NCI-H2081 (cell line): ENCODE measurements at places on chromosomes 1 and 21.

DNA sequence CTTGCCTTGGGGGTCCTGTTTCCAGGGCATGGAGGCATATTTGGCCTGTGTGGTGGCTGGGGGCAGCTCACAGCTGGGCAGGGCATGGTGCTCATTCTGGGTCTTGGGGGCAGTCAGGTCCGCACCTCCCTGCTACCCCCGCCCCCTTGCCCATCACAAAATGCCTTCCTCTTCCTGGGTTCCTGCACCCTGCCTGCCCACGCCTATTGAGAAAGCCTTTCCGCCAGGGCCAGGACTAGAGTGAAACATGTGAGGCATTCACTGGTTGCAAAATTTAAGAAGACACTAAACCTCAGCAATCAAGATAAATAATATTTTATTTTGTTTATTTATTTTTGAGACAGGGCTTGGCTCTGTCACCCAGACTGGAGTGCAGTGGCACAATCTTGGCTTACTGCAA is 19.7 kb downstream of the PTAFR start:
- DNase-seq, result no peak

GRCh38 chr1:6105763-6106162 is 60.1 kb downstream of the KCNAB2 start:
- no peak for DNase-seq

- DNase-seq, result no peak
Measured at GRCh38 chr1:78155121-78155520, 109.4 kb downstream of the GIPC2 start.

DNA sequence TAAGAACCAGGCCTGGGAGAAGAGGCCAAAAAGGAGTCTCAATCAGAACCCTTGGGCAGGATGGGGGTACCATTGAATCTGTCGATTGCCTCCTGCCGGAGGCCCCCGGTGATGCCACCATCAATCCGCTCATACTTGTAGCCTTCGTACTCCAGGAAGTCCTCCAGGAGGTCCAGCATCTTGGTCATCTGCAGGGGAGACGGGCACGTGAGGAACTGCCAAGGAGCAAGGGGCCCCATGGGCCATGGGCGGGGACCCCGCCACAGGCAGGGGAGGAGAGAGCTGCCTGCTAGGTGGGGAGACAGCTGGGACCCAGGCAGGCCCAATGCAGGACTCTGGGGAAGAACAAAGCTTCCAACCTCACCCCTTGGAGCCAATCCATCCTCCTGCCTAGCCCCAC is 48.6 kb downstream of the CHD5 start:
- DNase-seq, result no peak

GRCh38 chr1:156376146-156376545 is 7.1 kb downstream of the RHBG start:
- DNase-seq, result no peak

- DNase-seq, result peak; percentile 36
Measured at GRCh38 chr1:183227422-183228346, 41.6 kb downstream of the LAMC2 start.

GRCh38 chr1:47182676-47183235 is 7.1 kb downstream of the PDZK1IP1 start:
- DNase-seq, result no peak

DNA sequence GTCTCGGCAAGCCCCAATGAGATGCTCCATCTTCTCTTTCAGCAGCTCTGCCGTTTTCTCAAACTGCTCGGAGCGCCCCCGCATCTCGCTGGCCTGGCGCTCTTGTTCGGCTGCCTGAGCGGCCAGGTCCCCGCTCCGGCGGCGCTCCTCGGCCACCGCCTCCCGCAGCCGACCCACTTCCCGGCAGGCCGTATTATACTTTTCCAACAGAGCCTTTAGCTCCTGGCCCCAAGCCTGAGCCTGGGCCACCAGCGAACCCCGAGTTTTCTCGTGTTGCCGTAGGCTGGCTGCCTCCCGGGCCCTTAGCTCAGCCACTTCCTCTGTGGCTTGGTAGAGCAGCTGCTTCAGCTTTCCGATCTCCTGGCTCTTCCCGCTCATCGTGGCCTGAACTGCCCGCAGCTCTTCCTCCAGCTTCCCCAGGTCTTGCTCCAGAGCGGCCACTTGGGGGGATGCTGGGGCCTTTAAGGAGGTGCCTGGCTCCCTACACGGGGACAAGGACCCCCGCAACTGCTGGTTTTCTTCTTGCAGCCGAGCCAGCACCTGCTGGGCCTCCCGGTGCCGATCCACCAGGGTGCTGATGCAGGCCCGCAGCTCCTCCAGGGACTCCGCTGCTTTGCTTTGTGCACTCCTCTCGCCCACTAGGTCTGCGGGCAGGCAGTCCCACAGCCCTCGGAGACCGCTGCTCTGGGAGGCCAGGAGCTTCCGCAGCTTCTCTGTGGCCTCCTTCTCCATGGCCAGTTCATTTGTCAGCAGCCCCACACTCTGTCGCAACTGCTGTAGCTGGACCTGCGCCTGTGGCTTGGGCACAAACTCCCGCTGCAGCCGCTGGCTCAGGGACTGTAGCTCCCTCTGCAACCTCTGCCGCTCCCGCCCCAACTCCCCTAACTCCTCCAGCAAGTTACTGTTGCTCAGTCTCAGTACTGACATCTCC is 13.4 kb upstream of the PIAS3 start:
- no peak for DNase-seq

DNA sequence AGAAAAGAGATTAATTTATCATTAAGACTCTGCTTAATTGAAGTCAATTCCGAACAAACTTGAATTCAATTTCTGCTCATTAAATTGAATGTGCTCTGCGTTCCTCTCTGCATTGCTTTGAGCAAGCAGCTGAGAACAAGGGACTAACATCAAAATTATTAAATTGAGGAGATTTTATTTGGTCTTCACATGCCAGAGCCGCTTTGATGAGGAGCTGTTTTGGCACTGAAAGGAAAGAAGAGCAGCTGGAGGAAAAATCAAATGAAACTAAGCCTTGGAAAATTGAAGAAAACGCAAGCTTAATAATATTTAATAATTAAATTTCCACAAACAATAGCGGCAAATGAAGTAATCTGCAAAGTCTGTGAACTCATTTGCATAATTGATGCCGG is 222.0 kb upstream of the PKN2 start:
- no peak for DNase-seq

- DNase-seq, result no peak
Measured at GRCh38 chr1:21058035-21058793, 118.5 kb downstream of the EIF4G3 start.

- DNase-seq, result peak; percentile 25
Measured at GRCh38 chr1:154760469-154760933, 109.6 kb downstream of the KCNN3 start.

DNA sequence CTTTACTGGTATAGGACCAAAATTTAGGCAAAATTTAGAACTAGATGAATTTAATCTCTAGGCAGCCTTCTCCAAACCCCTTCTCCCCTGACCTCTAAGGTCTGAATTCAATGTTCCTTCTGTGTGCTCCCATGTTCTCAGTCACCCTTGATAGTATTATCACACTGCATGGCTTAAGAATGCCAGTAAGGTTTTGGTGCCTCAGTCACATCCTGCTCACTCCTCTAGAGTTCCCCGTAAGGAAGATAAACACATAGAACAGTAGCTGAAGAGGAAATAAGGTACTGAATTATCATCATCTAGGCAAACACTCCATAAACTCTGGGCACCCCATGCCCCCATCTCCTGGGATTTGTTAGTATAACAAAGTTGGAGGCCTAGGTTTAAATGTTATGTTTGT is 18.2 kb downstream of the PRRX1 start:
- no peak for DNase-seq

GRCh38 chr21:31931644-31932469 is 59.0 kb downstream of the HUNK start:
- DNase-seq, result no peak

DNA sequence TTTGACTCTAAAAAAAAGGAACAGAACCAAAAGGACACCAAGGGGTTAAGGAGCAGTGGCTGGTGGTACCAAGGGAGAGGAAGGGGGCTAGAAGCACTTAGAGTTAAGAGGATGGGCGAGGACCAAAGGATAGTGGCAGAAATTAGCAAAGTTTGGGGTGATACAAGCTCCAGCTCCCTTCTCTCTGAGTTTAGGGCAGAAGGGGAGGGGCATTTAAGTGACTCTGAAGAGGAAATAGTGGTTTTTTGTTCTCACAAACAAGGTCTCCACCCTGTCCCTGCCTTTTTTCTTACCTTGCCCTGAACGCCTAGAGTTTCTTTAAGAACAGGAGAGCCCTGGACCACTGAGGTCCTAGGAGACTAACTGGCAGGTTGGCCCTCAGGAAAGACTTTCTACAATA is 3.3 kb downstream of the CDC42SE1 start:
- no peak for DNase-seq

- no peak for DNase-seq
Measured at GRCh38 chr21:18335651-18336236, 67.8 kb downstream of the TMPRSS15 start.
